ENCODE measurements at places on chromosomes 5 and 9.

- no peak for DNase-seq
These were observed 84.5 kb downstream of the ERMP1 start for GRCh38 chr9:5748438-5748837.

- no peak for DNase-seq
These were observed 30.8 kb downstream of the ZSWIM6 start for GRCh38 chr5:61362796-61363368.

DNA sequence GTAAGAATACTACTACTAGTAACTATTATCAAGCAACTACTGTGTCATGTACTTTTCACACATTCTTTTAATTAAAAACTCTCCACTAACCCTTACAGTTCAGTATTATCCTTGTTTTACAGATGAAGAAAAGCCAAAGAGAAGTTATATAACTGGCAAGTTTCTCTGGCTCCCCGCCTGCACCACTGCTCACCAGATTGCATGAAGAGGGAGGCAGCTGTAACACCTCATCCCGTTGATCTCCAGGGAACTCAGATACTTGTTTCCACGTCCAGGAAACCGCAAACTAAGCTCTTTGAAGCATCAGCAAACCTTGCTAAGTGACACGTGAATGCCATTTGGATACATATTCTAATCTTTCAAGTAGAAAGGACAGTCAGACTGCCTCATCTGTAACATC is 70.3 kb downstream of the RIGI start:
- no peak for DNase-seq

- DNase-seq, result no peak
These were observed 106.3 kb downstream of the C9orf152 start for GRCh38 chr9:110101531-110102161.

DNA sequence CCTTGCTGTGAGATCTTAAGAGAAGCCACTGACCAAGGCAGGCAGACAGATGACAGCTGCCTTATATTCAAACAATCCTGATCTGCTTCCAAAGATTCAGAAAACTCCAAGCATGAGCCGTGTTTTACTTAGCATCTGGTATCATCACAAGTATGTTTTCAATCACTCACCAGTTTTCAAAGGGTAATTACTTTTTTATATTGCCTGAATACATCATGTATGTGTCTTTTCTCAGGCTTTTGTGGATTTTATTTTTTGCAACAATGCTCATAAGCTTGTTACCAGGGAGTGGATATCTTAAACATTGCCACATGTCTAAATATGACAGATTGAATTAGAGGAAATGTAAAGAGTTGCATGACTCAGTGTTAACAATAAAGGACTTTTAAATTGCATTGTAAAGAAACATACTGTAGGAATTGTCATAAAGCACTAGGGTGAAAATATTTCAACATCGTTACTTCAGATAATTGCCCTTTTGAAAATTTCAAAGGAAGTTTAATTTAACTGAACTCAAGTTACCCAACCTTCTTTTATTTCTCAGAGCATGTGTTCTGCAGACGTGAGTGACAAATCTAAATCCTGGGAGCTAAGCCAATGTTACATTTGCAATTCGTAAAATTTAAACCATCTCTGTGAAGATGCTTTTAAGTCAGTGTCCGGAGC is 326.1 kb downstream of the PLK2 start:
- peak; percentile 63 for DNase-seq

DNA sequence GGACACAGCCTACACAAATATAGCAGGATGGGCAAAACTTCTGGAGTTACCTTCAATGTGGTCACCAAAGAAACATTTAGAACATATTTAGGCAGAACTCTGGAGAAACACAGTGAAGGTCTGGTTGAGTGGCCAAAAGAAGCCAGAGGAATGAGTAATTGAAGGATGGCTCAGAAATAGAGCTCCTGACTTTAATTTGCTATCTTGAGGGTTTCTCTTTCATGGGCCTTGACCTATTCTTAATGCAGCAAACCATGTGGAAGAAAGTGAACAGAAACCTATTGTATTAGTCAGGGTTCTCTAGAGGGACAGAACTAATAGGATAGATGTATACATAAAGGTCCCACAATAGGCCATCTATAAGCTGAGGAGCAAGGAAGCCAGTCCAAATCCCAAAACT is 650.5 kb downstream of the ACTL7B start:
- no peak for DNase-seq

- DNase-seq, result no peak
These were observed 75.9 kb downstream of the NMUR2 start for GRCh38 chr5:152329207-152329606.

DNA sequence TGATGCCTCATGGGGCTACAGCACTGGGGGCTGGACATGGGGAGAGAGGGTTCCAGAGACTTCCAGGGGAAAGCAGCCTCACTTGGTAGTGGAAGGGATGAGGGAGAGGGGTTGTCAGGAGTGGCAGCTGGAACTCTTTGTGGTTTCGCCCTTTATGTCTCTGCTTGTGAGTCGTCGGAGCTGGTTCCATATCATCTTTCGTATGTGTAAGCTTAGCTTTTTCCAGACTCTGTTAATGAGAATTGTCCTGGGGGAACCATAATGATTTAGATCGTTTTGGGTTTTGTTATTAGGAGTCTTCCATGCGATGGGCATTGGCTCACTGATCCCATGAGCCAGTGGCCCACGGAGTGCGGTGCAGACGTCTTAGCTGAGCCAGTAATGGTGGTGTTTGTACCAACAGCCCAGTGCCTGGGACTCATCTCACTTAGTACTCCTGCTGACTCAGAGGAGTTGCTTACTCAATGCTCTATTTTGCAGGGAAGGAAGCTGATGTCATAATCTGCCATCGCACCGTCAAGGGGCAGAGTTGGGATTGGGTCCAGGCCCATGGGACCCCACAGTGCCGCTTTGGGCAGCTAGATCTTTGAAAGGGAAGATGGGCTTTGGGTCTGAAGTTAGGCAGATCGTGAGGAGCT is 48.5 kb downstream of the NEK6 start:
- no peak for DNase-seq
